T follicular helper cell (primary cell): ENCODE measurements at places on chromosomes 6 and 20.

GRCh38 chr6:150280703-150281102 is 88.1 kb upstream of the IYD start:
- no peak for DNase-seq

- DNase-seq, result no peak
Observed at GRCh38 chr6:150697515-150697914, 97.8 kb downstream of the PLEKHG1 start.

- no peak for DNase-seq
Observed at GRCh38 chr6:3117912-3118352, 579 bp upstream of the BPHL start.

- no peak for DNase-seq
Observed at GRCh38 chr6:164838068-164838615, 471.3 kb downstream of the C6orf118 start.

DNA sequence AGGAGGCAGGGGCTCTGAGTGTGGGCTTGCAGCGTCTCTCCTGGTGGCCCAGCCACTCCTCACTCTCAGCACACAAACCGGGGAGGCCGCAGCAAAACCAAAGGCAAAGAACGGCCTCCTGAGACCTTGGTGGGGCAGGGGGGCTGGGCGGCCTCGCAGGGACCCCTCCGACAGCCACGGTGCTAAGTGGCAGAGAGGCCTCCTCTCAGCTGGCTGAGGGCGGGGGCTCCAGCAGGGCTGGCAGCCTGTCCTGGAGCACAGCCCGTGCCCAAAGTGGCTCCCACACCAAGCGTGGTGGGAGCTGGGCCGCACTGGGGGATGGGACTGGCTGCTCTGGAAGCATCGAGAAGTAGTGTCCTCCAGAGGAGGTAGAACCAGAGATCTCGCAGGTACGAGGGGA is 334.4 kb downstream of the QKI start:
- no peak for DNase-seq

DNA sequence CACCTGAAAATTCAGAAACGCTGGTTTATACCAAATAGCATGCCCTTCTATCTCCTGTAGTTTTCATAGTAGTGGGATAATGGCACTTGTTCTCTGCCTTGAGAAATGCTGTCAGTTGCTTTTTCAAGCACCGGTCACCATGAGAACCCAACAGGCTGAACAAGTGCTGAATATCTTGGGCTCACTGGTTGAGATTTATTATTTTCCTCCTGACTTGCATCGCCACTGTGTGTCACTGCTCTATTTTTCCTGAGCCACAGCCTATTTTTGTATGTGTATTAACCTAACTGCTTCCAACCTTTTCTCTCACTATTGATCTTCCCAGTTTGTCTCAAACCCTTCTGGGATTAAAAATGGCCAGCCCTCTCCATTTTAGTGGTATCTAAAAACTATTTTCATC is 71.9 kb downstream of the OPN5 start:
- no peak for DNase-seq

DNA sequence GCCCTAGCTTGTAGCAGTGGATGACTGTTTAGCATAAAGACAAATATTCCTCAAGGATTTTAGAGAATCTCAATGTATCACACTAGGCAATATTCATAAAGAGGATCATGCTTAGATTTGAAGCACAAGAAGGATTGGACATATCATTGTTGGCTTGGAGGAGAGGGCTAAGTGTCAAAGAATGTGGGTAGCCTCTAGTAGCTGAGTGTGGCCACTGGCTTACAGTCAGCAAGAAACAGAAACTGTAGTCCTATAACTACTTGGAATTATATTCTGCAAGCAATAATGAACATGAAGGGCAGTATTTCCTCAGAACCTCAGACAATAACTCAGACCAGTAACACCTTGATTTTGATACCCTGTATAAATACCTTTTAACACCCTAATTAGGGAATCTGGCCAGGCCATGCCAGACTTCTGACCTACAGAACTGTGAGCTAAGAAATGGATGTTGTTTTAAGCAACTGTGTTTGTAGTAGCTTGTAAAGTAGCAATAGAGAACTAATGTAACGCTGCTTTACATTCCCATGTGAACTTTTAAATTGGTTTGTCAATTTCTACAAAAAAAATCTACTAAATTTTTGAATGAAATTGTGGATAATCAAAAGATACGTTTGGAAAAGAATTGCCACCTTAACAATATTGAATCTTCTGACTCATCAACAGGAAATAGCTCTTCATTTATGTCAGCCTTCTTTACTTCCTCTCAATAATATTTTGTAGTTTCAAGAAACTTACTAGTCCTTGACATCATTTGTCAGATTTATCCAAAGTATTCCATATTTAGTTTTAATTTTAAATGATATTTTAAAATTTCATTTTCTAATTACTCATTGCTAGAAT is 65.2 kb upstream of the RSPO3 start:
- DNase-seq, result no peak

DNA sequence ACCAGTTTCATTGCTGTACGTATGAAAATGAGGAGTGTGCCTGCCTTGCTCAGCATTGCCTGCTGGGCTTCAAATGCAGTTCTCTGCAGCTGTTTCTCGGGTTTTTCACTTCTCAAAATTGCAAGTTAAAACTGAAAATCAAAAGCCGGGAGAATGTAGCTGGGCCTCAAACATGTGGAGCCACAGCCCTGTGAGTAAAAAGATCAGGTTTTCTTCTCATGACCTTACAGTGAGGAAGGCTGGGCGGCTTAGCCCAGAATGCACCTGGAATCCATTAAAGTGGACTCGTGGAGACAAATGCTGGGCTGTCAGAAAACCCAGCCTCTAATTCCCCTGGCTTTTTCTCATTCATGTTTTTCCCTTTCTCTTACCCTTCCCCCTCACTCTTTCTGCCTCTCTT is 34.4 kb downstream of the DSE start:
- no peak for DNase-seq

GRCh38 chr6:44496665-44497369 is 109.3 kb downstream of the CDC5L start:
- DNase-seq, result no peak

DNA sequence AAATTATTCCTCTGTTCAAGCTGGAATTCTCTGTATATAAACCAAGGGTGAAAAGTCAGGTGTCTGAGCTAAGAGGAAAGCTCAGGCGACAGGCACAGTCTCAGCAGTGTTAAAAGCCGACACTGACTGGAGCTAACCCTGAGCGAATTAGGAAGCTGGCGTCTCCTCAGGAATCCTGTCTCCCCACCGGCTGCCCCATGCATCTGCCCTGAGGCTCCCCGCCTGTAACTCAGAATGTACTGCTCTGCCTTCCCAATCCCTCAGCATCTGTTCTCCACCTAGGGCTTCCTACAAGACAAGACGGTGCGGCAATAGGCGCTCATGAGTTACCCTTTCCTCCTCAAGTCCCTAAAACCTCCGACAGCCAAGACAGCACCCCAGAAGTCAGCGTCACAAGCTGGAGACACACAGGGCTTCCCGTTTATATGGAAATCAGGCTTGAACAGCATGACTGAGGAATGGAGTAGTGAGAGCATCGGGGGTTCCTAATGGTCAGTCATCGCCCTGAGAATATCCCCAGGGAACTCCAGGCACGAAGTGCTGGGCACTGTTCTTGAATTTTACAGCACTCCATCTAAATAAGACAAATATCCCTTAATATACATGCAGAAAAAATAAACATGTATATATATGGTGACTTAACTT is 33.5 kb downstream of the WDR27 start:
- DNase-seq, result no peak

DNA sequence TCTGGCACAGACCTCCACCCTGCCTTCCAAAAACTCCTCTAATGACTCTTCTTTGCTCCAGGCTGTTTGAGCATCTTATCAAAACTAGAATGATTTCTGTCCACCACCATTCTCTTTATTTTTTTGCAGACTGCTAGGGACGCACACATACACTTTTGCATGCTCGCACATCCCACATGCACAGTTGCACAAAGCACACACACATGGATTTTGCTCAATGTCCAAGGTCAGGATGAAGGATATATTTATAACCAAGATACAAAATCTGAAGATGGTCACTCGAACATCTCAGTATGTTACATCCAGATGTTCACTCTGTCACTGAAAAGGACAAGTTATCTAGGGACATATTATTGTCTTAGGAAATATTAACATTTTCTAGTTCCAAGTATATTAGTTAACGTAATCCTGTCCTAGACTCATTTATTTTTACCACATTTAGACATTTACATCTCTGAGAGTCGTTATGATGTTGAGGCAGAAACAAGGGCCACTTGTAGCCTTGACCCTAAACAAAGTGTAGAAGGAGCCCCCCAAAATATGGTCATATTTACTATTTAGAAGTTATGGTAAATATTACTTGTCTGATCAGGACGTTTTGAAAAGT is 3.4 kb upstream of the SIM1 start:
- DNase-seq, result no peak

DNA sequence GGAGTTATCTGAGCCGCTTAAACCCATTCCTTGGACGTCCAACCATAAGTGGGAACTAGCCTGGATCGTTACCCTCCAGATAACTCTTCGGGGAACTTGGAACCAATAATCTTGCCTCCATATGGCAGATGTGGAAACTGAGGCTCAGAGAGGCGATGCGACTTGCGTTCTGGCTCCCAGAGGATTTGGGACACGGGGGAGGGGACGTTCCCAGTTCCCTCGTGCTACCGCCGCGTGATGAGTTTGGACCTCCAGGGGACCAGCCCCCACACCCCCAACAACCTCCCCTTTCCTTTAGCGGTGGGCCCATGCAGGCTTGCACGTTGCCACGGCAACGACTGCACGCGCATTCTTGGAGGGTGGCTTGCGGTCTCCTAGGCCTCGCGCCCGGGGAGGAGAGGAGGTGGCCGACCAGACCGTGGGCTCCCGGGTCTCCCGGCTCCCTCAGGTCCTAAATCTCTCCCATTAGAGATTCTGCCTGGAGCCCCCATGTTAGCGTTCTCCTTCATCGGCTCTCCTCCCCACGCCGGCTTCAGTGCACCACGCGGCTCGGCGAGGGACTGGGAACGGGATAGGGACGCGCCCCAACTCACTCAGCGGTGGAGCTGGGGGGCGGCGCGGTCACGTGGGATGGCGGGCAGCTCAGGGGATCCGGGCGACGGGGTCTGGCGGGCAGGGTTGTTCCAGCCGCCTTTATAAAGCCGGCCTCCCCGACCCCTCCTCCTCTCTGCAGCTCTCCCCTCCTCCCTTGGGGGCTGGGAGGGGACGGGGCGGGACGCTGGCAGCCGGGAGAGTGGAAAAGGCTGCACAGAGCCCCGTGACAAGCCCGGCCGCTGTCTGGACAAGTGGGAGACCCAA is at the start of gene PLTP:
PLTP (minus strand) TSS at position 670 of the 858 bp plus-strand sequence. CDS start 703 bp downstream, outside the sequence.
- DNase-seq, result no peak

GRCh38 chr20:20894753-20895152 is 182.3 kb upstream of the RALGAPA2 start:
- DNase-seq, result no peak

DNA sequence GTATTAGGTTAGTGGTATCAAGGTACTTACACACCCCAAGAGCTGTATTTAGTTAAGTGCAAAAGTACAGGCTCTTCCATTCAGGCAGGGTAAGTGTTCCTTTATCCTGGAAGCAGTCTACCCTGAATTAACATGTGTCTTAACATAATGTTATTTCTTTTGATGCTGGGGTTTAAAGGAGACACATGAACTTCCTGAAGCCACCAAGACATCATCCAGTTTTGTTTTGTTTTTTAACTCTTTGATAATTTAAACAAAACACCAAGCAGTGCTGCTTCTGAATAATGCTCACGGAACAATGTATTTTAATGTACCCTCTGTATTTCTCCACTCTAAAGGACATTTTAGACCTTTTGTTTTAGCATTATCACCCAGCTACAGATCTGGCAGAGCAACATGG is 50.5 kb upstream of the PLCB4 start:
- DNase-seq, result no peak

DNA sequence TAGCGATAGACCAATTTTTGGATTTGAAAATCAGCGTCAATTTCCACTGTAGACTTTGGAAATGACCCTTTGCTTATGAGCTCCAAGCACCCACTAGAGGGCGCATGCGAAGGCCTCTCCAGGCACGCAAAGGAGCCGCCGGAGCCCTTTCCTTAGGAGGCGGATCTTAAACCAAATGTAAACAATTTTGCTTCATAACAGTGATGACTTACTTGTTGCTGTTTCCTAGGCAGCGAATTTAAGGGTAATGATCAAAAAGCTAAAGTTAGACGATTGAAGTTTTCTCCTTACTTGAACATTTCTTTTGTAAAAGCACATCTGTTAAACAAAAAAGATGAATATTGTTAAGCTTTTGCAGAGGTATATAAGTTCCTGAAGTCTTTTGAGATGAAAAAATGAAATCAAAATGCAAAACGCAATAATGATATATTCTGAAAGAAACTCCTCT is 29.2 kb upstream of the EXOC2 start:
- peak; percentile 56 for DNase-seq

DNA sequence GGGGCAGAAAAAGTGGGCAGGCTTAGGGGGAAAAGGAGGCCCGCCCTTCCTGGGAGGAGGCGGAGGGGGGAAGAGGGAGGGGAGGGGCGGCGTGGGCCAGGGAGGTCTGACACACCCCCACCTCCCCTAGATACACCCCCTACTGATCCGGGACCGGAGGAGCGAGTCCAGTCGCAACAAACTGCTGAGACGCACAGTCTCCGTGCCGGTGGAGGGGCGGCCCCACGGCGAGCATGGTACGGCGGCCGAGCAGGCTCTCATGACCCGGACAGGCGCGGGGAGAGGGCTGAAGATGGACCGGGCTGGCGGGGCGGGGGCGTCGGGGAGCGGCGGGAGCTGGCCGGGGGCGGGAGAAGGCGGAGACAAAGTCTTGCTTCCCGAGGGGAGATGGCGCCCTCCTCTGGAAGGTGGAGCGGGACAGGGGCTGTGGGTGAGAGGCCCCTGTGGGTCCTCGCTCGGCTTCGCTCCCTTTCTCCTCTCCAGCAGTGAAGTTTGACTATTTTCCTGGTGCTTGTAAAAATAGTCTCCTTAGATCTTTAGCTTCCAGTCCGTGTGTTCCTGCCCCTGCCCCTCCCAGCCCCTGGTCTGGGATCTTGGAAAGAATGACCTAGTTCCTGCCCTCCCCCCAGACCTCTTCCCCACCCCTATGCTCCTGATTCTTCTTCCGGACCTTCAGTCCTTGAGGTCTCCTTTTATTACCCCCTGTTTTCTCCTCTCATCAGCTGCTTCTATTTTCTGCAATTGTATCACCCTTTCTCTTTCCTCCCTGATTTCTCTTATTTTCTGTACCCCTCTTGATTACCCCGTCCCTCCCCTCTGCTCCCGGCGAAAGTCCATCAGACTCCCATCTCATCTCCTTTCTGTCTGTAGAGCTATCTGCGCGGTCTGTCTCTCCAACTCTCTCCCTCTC is 6.1 kb downstream of the SYNGAP1 start:
- peak; percentile 75 for DNase-seq

GRCh38 chr20:38290829-38291814 is 12.8 kb upstream of the BPI start:
- no peak for DNase-seq

- DNase-seq, result no peak
Observed at GRCh38 chr20:56724241-56724757, 95.2 kb downstream of the TFAP2C start.
